Ascending aorta (tissue), 2 donors: ENCODE measurements at places on chromosomes 2 and 18.

- no peak for DNase-seq
These were observed 24.4 kb upstream of the YPEL5 start for GRCh38 chr2:30122362-30122761.

GRCh38 chr2:128805237-128805636 lies 486.6 kb upstream of the HS6ST1 start:
- no peak for DNase-seq

DNA sequence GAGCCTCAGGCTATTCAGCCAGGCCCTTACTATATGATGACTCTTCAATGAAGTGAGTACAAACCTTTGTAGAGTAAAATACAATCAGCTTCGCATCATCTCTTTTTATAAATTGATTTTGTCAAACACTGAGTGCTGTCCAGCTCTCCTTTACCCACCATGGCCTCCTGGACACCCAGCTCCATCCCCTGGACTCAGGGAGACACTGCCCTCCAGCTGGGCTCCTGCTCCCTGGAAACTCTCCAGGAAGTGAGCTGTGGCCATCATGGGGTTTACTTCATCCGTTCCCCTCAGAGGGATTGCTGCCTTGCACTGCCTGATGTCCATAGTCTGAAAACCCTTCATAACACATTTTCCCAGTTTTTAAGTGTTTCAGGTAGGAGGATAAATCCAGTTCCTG lies 82.5 kb upstream of the XIRP2 start:
- no peak for DNase-seq

DNA sequence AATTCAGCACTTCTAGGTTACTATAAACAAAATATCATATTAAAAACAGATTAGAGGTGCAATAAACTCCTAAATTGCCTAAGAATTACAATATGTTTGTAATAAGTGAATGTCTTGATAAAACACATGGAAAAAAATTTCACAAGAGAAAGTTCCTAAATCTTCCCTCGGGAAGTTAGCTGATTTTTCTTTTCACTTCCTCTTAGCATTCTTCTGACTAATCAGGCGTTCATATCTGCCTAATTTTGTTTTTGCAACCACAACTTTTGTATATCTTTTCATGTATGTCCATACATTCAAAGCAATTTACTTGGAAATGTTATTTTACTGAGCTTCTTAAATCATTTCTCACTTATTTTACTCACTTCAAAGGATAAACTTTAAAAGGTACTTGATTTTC lies 88.5 kb downstream of the RTTN start:
- DNase-seq: no peak

DNA sequence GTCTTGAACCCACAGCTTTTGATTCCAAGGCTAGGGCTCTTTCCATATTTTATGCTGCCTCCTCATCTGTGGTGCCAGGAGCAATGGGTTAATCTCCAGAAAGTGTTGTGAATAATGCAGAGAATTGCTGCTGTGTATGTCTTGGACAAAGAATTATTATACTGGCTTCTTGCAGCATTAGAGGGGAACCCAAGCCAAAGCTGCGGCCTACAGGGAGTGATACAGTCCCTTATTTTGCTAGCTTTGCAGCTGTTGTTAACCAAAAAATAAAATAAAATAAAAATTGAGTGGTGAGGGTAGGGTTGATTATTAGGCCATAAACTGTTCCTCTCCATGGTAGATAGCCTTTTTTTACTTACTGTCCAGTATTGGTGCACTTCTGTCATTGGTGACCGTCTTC lies 16.7 kb downstream of the WIPF1 start:
- DNase-seq: no peak

GRCh38 chr18:13470516-13471197 lies 252.1 kb downstream of the LDLRAD4 start:
- DNase-seq: peak; percentile 68

DNA sequence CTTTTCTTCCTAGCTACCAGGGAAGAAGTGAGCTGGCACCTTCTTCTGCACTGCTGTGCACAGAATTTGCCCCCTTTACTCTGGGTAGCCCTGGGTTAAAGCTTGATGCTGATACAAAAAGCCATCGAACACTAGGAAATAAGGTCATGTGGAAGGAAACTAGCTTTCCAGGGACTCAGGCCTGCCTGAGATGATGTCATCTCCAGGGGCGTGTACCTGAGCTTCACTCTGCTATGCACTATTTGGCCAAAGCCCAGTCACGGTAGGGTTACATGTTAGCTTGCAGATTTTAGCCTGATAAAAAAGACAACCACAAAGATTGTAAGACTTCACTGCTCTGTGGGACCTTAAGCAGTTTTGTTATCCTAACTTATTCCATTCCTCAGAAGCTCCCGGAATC lies 20.4 kb downstream of the EDAR start:
- no peak for DNase-seq

GRCh38 chr2:100283724-100284501 lies 38.4 kb downstream of the LONRF2 start:
- DNase-seq: no peak

DNA sequence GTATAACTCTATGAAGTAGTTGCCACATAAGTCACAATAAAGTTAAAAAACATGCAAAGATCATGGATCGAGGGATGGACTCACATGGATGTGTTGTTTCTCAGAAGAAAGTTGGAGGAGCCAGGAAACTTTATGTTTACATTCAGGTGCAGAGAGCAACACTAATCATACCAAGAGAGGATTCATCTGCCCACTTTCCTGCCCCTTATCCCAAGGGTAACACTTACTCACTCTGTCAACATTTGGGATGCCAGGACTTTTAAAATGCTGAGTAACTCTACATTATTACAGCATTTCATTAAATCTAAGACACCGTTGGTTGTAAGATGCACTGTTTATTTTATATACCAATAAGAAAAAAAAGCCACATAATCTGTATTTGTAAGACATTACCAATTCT lies 170.4 kb downstream of the KCNE4 start:
- no peak for DNase-seq

DNA sequence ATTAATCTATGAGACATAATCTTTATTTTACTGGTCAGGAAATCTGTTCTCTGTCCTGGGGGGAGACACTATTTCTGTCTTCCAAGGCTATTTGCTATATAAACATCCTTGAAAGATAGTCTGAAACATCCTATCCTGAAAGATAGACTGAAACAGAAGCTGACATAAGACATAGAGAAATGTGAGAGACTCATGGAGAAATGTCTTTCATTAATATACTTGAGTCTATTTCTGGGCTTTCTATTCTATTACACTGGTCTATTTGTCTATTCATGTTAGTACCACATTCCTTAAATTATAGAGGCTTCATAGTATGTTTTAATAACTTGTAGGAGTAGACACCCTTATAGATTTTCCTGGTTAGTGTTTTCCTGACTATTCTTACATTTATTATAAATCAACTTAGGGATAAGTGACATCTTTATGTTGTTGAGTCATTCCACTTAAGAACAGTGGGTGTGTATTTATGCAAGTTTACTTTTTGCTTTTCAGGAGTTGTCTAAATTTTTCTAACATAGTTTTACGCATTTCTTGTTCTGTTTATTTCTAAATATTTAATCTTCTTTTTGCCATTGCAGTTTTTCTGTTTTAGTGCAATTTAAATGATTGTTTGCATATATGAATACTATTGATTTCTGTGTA lies 244.9 kb upstream of the ZSWIM2 start:
- DNase-seq: no peak

- DNase-seq: no peak
These were observed 19.7 kb downstream of the STARD7 start for GRCh38 chr2:96188821-96189526.

DNA sequence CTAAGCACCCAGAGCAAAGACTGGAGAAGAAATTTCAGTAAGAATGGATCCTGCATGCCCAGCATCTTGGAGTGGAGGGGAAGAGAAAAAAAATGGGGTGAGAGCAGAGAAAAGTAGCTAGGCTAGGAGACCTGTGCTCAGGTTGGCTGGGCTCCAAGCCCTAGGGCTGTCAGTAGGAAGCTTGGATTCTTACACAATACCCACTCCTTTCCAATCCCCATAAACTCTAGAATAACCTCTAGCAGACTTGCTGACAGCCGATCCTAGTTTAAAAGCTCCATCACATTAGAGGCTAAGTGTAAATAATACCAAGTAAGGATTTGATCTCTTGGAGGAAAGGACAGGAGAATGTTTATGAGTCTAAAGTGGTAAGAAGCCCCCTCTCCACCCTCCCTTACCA lies 46.2 kb upstream of the NABP1 start:
- DNase-seq: no peak

DNA sequence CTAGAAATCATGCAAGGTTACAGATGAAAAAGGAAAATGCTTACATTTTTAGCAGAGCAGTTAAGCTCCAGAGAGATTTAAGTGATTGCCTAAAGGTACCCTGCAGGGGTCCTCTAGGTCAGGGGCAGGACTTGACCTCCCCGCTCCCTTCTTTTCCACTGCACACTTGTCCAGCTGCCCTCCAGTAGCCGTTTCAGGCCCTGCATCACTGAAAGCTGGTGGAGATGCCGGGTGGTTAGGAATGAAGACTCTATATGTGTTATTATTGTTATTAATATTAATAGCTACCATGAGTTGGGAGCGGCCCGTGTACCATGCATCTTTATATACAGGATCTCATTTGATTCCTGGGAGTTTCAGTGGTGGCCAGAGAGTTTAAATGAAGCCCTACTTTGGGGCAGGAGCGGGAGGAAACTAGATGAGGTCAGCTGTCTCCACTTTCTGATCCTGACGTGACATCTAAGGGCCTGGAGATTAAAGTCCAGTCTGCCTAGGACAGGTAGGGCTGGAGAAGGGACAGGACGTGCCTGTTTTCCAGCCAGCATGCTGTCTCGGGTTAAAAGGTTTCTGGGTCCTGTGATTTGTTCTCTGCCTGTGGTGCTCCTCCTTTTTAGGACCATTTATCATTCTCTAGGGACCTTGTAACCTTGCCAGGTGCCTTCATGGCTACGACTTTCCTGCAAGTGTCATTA lies 2.1 kb downstream of the TMEM37 start:
- DNase-seq: no peak

GRCh38 chr18:46283895-46284295 lies 179.7 kb downstream of the HAUS1 start:
- no peak for DNase-seq

- no peak for DNase-seq
These were observed 106.8 kb upstream of the MSH2 start for GRCh38 chr2:47295981-47296635.

DNA sequence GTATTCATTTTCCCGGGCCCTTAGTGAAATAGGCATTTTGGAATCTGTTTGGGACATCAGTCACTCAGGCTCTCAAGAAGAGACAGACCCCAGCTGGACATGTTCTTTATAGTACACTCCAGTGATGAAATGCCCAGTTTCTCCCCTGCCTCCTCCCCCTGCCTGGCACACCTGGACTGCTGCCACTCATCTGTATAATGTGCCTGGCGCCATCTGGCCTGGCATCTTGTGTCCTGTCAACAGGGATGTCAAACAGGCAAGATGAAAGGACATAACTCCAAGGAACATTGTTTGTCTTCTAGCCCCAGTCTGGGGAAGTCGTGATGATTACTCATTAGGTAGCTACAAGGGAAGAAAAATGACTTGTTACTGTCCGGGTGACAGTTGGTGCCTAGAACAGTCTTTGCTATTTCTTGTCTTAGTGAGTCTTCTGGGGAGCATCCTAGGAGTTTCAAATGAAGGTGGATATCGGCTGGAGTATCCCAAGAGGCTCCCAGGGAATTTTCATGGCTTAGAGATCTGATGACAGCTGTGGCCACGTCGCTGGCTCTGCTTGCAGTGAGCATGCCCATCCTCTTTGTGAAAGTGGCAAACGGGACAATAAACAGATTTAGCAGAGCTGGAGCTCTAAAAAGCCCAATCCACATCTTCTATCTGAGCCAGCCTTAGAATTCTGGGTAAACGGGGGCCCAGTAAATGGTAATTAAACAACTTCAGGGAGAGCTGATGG lies 153.6 kb downstream of the ALK start:
- DNase-seq: no peak

GRCh38 chr2:218855305-218856166 lies 4.1 kb upstream of the WNT6 start:
- no peak for DNase-seq

DNA sequence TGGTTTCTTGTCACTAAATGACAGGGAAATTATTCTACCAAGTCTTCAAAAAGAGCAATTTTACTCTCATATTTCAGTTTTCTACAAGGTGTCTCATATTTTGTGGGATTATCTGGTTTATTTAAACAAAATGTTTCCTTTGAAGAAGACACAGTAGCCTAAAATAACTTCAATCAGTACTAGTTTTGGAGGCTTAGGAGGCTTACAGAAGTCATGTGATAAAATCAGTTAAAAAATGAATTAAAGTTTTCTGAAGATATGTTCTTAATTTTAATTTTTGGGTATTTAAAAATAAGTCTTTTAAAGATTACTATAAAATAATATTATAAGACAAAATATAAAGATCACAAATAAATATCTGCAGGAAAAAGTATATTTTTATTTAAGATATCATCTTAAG lies 95.9 kb downstream of the XIRP2 start:
- DNase-seq: no peak

DNA sequence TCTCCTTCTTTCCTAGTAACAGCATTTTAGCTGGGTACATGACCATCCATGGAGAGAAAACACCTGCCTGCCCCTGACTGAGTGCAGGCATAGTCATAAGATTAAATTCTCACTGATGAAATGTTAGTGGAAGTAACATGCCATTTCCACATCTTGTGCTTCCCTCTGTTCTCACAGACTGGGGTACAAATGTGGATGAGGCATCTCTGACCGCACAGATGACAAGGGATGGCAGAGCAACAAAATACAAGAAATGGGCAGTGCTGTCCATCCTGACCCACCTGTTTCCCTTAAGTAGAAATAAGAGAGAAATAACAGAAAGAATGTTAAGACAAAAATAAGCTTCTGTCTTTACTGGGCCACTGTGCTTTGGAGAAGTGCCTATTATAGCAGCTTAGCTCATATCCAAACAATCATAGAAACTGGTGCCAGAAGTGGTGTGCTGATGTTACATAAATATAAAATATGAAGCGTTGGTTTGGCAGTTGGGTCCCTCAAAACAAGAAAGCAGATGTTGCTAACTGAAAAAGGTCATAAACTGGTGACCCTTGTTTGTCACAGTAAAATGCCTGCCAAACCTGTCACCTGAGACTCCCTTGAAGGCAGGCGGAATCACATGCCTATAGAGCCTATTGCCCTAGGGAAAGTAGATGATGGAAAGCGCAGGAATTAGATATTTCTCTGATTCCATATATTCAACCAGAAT lies 72.4 kb upstream of the CCDC150 start:
- DNase-seq: no peak

GRCh38 chr2:57534358-57534757 lies 512.2 kb upstream of the VRK2 start:
- no peak for DNase-seq

DNA sequence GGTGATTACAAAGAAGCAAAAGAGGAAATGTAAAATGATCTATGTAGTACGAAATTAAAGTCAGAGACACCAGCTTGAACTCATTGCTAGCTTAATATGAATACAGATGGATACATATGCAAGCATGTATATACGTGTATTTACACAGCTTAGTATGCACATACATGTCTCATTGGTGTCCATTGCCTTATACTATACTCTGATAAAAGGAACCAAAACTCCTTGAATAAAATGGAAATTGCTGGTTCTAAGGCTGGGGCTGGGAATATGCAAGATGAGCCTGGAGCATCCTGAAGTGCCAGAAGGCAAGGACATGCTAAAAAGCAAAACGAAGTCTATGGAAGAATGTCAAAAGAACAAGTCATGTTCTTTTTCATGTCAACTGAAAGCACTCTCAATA lies 1424.4 kb upstream of the SLC39A10 start:
- no peak for DNase-seq
